LHCN-M2 (cell line): ENCODE measurements at places on chromosomes 13 and 19. TPM values are rescaled to one million over a fixed set of nuclear protein-coding genes. Genes with fewer than 3 reads are reported as not detected.

The EFNB2 gene
- total RNA-seq: 10.1 and 11.8 TPM in 2 replicates

- DNase-seq: no peak
Observed at GRCh38 chr13:60121337-60121687, 42.4 kb downstream of the DIAPH3 start.

DNA sequence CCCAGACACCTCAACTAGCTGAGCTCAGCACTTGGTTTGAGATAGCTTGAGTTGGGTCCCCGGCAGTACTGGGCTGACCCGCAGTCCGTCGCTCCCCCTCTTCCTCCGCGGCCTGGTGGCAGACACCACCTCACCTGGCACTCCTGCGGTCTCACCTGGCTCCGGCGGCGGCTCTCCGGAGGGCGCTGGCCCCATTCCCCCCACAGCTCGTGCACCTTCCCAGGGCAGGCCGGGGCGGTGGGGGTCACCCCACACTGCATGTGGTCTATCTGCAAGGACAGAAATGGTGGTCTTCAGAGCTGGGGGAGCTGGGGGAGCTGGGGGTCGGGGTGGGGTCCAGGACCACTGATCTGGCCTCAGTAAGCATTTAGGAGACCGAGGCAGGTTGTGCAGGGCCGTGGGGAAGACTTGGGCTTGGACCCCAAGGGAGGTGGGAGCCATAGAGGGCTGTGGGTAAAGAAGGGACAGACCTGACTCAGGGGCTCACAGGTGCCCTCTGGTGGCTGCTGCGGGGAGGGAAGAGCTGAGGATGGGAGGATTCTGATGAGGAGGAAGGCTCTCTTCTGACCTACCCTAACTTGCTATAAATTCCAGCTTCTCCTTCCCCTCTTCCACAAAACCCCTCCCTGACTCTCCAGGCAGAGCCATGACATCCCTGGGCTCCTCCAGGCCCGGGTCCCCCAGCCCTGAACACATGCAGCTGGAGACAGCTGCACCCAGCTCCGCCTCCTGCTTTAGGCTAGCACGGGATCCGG lies 6.7 kb upstream of the PLIN4 start:
- peak; percentile 37 for DNase-seq

GRCh38 chr13:61086087-61086486 lies 329.6 kb downstream of the PCDH20 start:
- DNase-seq: no peak

The FFAR3 gene
- total RNA-seq: not detected in 2 replicates

DNA sequence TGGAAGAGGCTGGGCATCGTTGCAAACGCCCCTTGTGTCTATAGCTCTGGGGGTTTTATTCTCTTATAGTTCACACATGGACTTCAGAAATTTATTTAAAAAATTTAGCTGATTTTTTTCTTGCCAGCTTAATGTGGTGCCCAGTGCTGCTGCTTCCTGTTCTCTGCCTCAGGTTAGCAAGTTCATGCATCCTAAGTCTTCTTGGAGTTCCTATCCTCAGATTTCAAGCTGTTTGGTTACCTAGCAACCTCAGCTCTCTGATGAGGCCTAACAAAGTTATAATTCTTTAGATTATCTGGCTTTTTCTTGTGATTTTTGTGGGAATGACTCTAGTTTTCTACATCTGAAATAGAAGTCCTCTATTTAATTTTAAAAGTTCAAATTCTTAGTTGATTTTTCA lies 250.9 kb downstream of the MAB21L1 start:
- DNase-seq: no peak

The ZNF723 gene
- total RNA-seq: not detected in 2 replicates

GRCh38 chr19:12769689-12770088 lies 5.7 kb downstream of the HOOK2 start:
- no peak for DNase-seq

- DNase-seq: no peak
Observed at GRCh38 chr19:56953470-56953869, 112.9 kb upstream of the PEG3 start.

The COX7A1 gene
- not detected in 2 replicates for total RNA-seq

- DNase-seq: no peak
Observed at GRCh38 chr19:3119693-3120380, 16.0 kb upstream of the GNA15 start.

DNA sequence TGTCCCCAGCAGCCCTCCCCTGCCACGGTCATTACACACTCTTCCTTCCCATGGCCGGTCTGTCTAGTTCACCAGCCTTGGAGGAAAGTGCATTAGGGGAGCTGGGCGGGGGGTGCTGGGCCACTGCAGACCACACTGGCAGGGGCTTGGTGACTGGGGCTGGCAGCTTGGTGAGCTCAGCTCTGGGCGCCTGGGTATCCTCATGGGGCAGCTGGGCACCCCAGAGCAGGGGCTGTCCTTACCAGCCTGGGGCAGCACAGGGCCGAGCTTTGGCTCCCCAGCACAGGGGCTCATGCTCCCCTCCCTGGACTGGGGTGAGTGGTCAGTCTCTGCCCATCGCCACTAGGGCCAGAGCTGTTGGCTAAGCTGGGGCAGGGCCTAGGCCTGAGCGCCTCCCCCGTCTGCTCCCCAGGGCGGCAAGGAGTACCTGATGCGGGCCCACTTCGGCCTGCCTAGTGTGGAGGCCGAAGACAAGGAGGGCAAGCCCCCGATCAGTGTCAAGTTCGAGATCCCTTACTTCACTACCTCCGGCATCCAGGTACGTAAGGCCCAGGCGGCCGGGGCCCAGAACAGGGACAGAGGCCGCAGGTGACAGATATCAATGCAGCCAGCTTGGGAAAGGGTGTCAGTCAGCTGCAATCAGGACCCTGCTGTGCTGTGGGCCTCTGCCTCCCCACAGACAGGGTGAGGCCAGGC lies 35.5 kb downstream of the AP1M1 start:
- no peak for DNase-seq

The SULT2A1 gene
- not detected in 2 replicates for total RNA-seq

The RNF17 gene
- total RNA-seq: not detected in 2 replicates

DNA sequence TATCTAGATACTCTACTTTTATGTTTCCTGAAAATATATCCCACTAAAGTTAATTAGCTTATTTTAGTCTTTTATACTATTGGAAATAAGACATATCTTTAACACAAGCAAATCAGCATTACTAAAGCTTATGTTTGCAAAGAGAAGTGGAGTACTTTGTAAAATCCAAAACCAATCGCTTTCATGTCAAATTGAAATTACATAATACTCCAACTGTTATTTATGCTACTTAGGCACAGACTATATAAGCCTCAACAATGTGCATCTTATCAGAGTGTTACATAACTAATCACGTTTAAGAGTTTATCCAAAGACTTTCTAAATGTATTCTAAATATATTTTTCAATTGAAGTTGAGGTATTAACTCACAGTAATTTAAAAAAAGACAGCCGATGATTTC lies 200.0 kb downstream of the PCDH20 start:
- DNase-seq: no peak

GRCh38 chr19:43726736-43727592 lies 11.1 kb downstream of the IRGC start:
- no peak for DNase-seq

GRCh38 chr19:2180881-2181632 lies 17.3 kb downstream of the DOT1L start:
- no peak for DNase-seq

DNA sequence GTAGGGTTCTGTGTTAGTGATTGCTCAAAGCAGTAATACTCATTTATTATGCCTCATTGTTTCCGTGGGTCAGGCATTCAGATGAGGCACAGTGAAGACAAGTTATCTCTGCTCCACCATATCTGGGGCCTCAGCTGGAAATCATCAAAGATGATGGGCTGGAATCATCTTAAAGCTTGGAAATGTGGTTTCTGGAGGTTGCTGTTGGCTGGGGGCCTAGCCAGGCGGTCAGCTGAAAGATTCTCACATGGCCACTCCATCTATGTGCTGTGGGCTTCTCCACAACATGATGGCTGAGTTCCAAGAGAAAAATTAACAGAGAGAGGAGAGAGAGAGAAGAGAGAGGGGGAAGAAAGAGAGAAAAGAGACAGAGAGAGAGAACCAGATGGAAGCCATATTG lies 75.5 kb downstream of the OLFM4 start:
- DNase-seq: no peak

The GARRE1 gene
- 6.8 and 7.7 TPM in 2 replicates for total RNA-seq

The KLK10 gene
- total RNA-seq: not detected in 2 replicates

GRCh38 chr13:36819739-36820090 lies 693 bp downstream of the RFXAP start:
- no peak for DNase-seq

DNA sequence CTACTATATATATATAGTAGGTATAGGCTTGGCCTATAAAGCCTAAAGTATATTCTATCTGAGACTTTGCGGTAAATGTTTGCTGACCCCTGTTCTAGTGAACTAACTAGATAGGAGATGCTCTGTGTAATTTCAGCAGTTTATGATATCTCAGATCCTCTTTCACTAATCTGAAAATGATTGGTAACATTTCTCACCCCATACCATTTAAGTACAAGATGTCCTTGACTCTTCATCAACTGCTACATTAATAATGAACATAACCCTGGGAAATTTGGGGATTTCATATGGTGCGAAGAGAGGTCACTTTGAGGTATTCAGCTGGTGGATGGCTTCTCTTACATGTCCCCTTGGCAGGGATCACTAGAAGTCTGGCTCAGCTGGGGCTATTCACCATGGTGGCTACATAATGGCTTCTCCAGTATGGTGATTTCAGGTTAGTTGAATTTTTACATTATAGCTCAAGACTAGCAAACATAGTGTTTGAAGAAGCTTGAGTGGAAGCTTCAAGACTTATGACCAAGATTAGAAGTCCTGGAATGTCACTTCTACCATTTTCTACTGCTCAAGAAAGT lies 103.6 kb upstream of the MYCBP2 start:
- no peak for DNase-seq

The ENOX1 gene
- total RNA-seq: 2.9 and 7.7 TPM in 2 replicates

DNA sequence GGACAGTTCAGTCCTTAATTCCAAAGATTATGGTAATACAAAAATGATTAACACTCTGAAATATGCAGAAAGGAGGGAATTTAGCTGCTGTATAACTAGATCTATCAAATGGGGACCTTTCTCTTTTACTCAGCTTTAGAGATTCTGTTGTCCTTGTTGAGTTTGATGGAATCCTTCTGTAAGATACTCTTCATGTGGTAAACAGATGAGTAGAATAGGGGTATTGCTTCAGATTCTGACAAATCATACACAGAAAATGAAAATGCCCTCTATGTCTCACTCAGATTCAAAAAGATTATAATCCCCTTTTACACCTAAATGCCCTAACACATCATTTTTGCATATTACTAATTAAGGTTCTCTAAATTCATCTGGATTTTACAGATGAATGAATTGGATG lies 50.7 kb downstream of the ARHGAP35 start:
- no peak for DNase-seq
